ENCODE measurements at places on chromosomes 5 and 9.

- DNase-seq = no peak
These were observed 37.4 kb downstream of the KCNIP1 start for GRCh38 chr5:170541146-170541769.

DNA sequence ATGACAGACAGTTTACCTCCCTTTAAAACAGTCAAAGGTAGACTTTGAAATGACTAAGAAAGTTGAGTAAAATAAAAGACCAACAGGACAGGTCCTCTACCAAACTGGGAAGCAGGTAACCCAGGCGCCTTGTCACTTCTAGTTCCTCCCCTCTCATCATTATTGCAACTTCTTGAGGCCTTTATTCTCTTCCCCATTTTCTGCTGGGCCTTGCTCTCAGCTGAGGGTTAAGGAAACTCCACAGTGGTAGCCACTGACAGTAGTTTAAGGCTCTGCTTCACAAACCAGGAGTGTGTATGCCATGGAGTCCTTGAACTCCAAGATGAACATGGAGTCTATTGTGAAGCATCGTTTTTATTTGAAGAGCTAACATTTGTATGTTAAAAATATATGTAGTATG is 36.9 kb upstream of the TCERG1 start:
- DNase-seq = no peak

- no peak for DNase-seq
These were observed 72.2 kb downstream of the PTPDC1 start for GRCh38 chr9:94156348-94157049.

GRCh38 chr5:156036640-156037039 is 290.3 kb upstream of the SGCD start:
- DNase-seq = no peak

- no peak for DNase-seq
These were observed 10.7 kb upstream of the PRXL2C start for GRCh38 chr9:96665789-96666188.

DNA sequence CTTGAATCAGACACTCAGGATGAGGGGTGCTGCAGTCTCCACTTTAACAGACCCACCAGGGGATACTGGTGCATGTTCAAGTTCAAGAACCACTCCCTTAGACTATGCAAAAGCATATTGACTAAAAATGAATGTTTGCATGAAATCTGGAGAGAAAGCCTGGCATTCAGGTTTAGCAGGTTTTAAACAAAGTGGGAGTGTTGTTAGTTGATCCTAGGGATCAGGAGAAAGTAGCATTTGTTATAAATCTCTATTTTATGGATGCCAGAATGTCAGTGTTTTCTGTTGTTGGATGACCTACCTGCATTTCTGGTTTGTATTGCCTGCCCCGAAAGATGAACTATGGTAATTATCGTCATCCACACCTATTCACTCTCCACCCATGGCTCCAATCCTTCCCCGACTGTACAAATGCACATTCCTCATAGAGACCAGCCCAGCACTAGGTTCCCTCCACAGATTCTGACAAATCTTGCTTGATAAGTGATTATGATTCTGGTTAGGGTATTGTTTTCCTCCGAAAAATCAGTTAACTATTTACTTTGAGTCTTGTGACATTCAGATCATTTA is 17.2 kb downstream of the TMEM252 start:
- DNase-seq = no peak

DNA sequence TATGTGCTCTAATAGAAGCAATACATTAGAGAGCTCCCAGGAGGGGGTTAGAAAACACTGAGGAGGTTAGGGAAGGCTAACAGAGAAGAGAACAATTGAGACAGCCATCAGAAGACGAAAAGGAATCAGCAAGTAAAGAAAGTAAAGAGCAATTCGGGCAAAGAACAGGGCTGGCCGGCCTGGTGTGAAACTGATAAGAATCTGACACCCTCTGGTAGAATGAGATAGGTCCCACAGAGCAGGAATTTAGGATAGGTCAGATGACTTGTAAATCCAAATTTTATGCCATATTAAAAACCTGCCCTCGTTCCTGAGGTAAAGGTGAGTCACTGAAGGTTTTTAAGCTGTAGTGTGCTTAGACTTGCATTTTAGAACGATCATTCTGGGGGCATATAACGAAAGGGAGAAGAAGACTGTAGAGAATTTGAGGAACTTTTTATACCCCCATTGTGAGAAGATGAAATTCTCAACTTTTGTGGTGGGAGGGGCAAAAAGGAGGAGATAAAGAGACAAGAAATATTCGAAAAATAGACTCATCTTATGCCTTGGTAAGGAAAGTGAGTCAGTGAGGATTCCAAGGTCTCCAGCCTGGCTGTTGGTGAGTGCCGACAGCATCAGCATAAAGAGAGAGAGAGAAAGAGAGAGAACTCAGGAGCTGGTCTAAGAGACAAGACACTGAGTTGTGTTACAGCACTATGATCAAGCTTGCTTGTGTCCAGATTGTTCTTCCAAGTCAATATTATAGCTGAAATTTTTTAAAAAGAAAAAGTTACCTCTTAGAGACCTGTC is 51.3 kb downstream of the TMEM167A start:
- no peak for DNase-seq

DNA sequence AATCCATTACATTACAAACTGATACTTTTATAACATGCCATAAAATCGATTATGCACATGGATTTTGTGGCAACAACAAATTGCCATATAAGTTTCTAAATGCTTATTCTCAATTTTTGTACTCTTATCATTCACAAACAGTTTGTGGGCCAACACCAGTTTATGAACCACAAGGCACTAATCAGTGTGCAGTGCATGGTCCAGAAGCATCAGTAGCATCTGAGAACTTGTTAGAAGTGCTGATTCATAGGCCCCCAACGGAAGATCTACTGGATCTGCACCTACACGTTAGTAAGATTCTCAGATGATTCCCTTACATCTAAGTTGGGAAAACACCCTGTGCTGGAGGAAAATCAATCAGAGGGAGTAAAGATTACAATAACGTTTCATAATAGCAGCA is 242.8 kb downstream of the TRPM3 start:
- no peak for DNase-seq

GRCh38 chr5:3600106-3601060 is 4.8 kb downstream of the IRX1 start:
- no peak for DNase-seq

DNA sequence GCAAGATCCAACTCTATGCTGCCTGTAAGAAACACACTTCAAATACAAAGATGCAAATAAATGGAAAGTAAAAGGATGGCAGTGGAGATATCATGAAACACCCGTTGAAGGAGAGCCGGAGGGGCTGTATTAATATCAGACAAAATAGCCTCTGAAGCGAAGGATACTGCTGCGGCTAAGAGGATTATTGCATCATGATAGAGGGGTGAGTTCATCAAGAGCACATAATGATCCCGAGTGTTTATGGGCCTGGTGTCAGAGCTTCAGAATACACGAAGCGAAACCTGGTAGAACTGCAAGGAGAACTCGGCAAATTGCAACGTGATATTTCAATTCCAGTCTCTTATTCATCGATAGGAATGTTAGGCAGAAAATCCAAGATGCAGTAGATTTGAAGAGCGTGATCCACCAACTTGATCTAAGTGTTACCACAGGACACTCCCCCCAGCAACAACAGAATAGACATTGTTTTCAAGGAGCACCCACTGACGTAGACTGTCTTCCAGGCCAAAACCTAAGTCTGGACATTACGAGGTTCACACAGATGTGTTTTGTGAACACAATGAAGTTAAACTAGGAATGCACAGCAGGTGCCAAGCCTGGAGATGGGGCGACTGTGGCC is 27.7 kb upstream of the QSOX2 start:
- no peak for DNase-seq

GRCh38 chr9:108080285-108080684 is 590.7 kb upstream of the KLF4 start:
- DNase-seq = no peak

GRCh38 chr5:53643445-53643844 is 83.0 kb downstream of the NDUFS4 start:
- no peak for DNase-seq

DNA sequence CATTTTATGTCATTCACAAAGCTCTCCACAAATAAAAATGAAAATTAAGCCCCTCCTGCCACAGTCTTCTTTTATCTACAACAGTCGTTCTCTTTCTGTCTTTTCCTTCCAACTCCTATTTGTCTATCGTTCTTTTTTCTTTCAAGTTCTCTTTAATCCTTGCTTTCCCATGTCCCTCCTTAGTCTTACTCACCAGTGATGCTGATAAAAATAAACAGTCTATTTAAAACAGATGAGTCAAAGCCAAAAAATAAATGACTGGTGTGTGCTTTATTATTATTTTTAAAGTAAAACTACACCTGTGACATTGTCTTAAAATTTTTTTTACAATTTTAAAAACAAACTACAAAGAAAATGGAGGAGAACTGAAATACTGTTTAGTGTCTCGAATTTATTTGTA is 137.1 kb upstream of the TMEM161B start:
- DNase-seq = no peak
